ENCODE measurements at places on chromosomes 12 and 14.

DNA sequence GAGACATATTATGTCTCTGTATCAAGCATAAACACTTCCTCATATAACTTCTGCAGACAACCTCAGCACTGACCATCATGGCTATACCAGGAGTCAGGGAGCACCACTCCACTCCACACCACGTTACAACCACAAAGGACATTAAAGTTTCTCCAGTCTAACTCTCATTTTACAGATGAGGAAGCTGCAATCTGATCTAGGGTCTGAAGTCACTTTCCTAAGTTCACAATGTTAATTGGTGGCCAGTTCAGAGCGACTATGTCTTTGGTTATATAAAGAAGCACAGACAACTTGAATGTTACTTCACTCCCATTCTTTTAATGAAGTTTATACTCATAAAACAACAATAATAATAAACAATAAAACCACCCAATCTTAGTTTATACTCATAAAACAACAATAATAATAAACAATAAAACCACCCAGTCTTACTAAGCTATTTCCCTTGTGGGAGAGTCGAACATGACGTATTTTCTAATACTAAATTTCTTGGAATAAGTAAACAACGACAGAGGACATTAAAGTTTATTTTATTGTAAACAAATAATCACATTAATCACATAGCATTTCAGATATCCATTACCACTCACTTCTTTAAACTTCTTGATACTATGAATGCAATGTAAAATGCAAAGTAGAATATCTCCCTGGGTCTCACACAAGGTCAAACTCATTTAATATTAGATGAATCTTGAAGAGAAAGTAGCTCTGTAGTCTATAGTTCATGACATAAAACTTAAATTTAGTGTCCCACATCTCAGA, 72.4 kb upstream of the SSTR1 start:
- no peak for DNase-seq

- DNase-seq, result peak; percentile 90
Measured at GRCh38 chr12:10392394-10392930, 2.6 kb upstream of the KLRK1 start.

DNA sequence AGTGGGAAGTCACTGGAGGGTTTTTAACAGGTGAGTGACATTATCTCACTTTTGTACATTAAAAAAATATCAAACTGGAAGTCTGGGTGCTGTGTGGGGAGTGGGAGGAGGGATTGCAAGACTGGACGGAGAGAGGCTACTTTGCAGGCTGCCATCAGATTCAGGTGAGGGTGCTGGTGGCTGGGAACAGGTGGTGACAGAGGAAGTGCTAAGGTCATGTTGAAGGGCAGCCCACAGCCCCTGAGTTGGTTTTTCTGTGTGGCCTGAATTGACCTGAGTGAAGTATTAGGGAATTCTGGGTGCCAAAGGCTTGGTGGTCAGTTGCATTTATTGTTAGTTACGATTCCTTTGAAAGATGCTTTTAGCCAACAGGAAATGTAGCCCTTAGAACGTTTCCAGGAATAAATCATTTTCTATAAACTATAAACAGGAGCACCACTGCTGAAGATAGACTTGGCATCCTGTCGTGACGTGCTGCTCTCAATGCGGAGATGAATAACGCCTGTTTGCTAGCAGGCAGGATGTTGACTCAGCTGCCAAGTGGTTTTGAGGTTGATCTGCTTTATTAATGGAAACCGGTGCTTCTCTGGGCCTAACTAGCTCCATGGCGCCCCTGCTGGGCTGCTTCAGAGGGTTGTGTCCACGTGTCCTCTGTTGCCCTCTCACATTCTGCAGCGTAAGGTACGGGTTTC, 707.5 kb upstream of the TMEM132C start:
- DNase-seq, result peak; percentile 92

GRCh38 chr12:88163371-88163770, 21.3 kb downstream of the TMTC3 start:
- DNase-seq, result no peak

DNA sequence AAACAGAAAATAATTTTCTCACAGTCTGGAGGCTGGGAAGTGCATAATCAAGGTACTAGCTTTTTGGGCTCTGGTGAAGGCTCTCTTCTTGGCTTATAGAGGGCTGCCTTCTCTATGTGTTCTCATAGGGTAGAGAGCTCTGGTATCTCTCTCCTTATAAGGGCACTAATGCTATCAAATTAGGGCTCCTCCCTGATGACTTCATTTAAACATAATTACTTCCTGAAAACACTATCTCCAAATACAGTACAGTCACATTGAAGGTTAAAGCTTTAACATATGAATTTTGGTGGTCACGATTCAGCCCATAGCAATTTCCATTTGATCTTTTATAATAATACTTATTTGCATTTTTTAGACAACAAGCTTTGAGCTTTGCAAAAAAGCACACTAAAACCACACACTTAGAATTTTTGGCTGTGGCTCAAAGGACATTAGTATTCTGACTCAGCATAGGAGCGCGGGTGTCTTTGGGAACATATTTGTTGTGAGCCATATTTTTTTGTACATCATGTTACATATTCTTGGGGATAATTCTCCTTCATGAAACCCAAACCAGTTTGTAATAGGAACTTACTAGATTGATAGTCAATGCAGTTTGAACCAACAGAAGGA, 808.1 kb upstream of the FBXO33 start:
- no peak for DNase-seq

DNA sequence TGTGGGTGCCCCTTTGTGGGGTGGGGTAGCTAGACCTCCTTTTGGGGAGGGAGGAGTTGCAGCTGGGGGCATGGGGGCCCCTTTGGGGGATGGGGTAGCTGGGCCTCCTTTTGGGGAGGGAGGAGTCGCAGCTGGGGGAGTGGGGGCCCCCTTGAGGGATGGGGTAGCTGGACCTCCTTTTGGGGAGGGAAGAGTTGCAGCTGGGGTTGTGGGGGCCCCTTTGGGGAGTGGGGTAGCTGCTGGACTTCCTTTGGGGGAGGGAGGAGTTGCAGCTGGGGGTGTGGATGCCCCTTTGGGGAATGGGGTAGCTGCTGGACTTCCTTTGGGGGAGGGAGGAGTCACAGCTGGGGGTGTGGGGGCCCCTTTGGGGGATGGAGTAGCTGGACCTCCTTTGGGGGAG, 7.0 kb downstream of the NACA start:
- no peak for DNase-seq

- DNase-seq, result peak; percentile 36
Measured at GRCh38 chr12:10562306-10562933, 51.0 kb downstream of the MAGOHB start.

- DNase-seq, result no peak
Measured at GRCh38 chr14:95207475-95208233, 50.3 kb upstream of the DICER1 start.

- no peak for DNase-seq
Measured at GRCh38 chr14:105484069-105484996, 2.4 kb upstream of the CRIP1 start.

- no peak for DNase-seq
Measured at GRCh38 chr12:6386491-6386890, 2.5 kb downstream of the LTBR start.

DNA sequence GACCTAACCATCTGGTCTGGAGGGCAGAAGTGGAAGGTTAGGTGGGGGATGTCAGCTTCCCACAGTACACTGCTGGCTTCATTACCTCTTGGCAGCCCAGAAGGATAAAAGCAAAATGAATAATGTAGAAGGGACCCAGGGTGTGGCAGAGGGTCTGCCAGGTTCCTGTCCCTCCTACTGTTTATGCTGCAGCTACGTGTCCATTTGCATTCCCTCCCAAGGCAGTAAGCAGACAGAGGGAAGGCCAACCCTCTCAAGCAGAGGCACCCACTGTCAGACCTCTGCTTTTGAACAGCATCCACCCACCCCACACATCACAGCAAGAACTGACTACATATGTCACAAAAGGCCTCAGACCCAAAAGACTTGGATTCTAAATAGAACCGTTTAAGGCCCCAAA, 19.4 kb downstream of the MAX start:
- no peak for DNase-seq

- DNase-seq, result no peak
Measured at GRCh38 chr14:27927519-27927918, 839.1 kb upstream of the FOXG1 start.

DNA sequence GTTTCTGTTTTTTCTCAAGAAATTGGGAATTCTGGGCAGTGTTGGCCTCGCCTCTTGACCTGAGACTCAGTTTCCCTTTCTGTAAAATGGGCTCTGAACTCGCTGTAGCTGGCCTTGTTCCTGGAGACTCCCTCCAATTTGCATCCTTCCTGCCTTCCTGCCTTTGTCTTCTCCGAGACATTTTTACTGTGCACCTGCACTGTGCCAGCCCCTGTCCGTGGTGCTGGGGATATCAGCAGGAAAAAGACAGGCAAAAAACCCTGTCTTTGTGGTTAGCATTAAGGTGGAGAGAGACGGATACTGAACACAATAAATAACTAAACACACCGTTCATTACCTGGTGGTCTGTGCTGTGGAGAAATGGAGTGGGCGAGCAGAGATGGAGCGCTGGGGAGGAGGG, 129.8 kb downstream of the AACS start:
- DNase-seq, result no peak
